ENCODE measurements at places on chromosomes 2 and 18.

DNA sequence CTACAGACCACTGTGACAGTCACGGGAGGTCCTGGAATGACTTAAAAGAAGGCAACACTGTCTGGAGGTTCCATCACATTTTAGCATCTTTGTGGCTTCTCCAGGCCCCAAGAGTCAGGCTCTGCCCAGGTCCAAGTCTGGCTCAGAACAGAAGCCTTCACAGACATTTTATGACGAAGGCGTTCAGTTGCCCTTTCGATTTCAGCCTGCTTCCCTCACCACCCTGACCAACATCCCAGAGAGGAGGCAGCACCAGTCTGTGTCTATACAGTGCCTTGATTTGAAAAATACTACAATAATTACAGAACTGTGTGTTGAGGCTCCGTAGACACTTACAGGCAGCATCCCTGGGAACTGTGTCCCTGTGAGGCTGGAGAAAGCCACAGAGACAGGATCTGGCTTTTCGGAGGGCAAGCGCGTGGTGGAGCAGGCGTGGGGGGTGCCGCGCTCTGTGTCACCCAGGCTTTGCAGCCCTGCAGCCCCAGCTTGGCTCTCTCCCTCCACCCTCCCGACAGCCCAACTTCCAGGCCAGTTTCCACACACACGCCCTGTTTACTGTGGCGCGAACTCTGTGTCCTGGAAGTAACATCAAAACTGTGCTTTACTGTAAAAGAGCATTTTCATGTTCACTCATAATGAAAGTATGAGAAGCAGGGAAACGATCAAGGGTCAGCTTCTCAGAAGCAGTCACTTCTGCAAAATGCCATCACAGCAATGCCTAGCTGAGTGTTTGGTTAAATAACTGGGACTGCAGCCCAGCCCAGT is 153.5 kb upstream of the ALKAL2 start:
- DNase-seq, result no peak

DNA sequence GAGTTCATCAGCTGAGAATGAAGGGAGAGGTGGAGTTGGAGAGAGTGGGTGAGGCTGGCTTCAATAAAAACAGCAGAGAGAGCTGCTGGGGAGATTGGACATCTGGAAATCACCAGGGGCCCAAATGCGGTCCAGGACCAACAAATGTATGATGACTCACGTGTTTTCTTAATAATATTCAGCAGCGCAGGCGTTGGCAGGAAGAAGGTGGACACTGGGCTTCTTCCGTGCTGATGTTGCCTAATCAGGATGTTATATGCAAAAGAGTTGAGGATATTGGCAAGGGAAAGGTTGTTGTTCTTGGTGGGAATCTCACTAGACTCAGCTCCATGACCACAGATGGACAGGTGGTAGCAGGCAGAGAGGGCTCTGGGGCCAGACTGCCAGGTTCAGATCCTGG is 12.8 kb upstream of the PLA2R1 start:
- DNase-seq, result no peak

DNA sequence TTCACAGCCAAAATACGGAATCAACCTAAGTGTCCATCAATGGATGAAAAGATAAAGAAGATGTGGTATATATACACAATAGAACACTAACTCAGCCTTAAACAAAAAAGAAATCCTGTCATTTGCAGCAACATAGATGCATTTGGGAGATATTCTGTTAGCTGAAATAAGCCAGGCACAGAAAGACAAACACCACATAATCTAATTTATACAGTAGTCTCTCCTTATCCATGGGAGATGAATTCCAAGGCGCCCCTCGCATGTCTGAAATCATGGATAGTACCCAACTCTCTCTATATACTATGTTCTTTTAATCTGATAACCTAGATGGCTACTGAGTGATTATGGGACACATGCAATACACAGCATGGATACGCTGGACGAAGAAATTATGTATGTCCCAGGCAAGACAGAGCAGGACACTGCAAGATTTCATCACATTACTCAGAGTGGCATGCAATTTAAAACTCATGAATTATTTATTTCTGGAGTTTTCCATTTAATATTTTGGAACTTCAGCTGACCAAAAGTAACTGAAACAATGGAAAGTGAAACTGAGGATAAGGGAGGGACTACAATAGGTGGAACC is 39.5 kb downstream of the ORC4 start:
- no peak for DNase-seq

DNA sequence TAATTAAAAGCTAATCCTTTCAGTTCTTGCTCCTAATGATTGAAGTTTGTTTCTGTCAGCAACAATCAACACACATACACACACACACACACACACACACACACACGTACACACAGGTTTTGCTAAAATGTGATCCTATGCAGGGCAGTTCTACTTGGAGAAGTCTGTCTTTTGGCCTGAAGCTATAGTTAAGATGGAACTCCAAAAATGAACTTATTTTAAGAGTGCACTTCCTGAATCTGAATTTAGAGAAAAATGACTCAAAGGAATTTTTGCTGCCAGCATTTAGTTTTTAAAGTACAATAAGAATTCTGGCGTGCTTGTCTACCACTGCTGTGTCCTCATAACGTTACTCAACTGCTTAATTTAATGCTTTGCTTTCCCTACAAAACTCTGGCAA is 6.6 kb downstream of the GALNT5 start:
- no peak for DNase-seq

- DNase-seq, result no peak
Observed at GRCh38 chr2:144498277-144498676, 21.6 kb downstream of the ZEB2 start.

DNA sequence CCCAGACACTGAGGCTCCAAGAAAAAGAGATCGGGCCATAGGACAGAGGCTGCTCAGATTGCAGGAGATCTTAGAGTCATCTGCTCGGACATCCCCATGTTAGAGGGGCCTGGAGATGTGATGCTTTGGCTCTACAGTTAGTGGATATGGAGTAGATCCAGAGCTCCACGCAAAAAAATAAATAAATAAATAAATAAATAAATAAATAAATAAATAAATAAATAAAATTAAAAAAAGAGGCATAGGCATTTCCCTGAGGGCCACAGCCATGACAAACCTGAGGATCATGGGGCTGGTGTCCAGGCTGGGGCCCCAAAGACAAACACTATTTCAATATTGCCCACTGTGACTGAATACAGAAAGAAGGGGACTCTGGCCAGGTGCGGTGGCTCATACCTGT is 85.5 kb downstream of the PLB1 start:
- DNase-seq, result no peak

GRCh38 chr2:58235170-58235569 is 6.0 kb downstream of the FANCL start:
- DNase-seq, result no peak

DNA sequence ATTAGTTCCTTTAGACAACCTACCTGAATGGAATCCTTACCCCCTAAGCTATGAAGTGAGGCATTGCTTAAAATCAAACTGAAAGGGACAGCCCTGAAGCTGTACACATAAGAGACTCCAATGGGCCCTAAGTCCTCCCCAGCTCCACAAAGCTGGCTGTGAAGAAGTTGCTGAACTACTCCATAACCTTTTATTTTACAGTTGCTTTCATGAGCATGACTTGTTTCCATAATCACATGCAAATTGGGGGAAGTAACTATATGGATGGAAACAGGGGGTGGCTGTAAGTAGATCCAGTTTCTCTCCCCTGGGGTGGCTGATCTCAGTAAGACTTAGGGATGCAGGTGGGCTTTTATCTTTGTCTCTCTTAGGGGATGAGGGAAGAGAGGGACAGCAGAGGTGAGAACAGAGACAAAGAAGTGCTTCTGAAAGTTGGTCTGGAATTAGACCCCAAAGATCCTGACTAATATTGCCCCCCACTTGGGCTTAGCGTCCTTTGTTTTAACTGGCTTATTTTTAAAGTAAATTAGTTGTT is 5.5 kb downstream of the FZD5 start:
- DNase-seq, result no peak

DNA sequence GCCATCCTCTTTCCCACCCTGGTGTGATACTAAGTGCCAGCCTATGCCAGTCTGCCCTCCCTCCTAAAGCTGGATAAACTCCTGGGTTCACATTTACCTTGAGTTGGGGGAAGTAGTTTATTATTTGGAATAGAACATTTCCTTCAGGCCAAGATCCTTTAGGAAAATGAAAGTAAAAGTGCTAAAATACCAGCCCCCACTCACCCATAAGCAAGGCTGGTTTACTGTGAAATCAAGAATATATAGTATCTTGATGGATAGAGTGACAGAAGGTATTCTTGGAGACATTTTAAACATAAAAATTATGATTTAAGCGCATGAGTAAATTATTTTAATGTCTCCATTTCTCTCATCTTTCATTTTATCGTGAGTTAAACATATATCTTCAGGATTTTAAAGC is 27.1 kb downstream of the ZNF532 start:
- DNase-seq, result no peak

DNA sequence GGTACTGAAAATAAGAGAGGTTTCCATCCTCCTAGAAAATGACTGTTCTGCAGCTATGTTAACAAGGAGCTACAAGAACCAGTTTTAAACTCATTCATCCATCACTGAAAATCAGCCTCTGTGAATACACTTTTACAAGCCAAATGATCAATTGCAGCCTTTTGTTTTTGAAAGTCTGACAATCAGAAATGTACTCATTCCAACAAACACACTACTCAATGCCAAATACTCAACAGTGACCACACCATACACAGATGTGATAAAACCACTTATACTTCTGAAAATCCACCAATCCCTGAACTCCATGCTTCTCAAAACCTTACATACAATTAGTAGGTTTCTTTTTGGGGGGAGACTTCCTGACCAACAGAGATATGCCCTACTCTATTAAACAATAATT is 663.9 kb upstream of the CHAC2 start:
- no peak for DNase-seq
